ENCODE measurements at places on chromosomes 3 and 15.

DNA sequence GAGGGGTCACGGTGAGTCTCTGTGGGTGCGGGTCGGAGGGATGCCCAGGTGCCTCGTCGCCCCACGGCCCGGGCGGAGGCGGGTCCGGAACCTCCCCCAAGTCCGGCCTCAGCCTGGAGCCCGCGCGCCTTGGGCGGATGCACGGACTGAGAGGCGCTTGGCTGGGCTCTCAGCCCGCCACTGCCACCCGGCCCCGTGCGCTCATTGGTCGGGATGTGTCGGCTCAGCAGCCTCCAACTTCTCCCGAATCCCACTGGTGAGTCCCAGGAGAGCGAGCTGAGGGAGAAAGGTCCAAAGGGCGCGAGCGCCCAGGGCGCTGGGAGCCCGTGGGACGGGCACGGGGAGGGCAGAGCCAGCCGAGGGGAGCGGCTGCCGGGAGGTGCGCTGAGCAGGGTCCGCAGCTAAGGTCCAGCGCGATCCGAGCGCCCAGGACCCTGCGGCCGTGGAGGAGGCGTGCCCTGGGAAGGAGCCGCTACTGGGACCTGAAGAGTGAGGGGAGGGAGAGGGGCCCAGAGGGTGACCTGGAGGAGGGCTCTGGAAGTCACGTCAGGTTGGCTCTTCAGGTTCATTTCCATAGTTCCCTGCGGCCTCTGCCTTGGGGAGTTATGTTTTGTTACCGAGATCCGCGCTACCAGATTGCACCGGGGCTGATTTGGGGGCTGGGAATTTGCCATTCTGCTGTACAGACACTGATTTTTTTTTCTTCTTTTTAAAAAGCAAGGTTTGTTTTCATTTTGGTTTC lies at the start of gene MME:
TSS of gene MME (plus strand) at position 574 of the 742 bp plus-strand sequence. CDS start 3,849 bp downstream, outside the sequence.
- no peak for DNase-seq

- no peak for DNase-seq
These were observed 31.0 kb upstream of the THSD4 start for GRCh38 chr15:71084264-71084663.

DNA sequence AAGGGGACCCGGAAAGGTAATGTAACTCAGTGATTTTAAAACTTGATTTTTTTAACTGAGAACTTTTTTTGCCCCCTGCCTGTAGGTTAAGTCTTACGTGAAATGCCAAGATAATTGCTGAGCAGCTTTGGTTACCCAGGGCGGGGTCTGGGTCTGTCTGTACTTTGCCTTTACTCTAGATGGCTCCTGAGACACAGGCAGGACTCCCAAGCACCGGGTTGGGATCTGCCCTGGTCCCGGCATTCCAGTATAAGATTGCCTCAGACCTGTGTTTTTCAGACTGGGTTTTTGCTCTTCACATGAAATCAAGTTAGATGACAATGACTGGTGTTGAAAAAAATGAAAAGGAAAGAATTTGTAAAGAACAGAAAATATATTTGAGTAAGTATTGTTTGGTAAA lies 40.3 kb downstream of the WDR76 start:
- no peak for DNase-seq

- peak; percentile 24 for DNase-seq
These were observed 95.7 kb downstream of the CPN2 start for GRCh38 chr3:194255252-194256039.

- DNase-seq: no peak
These were observed 4.5 kb upstream of the TLNRD1 start for GRCh38 chr15:80996247-80996646.

DNA sequence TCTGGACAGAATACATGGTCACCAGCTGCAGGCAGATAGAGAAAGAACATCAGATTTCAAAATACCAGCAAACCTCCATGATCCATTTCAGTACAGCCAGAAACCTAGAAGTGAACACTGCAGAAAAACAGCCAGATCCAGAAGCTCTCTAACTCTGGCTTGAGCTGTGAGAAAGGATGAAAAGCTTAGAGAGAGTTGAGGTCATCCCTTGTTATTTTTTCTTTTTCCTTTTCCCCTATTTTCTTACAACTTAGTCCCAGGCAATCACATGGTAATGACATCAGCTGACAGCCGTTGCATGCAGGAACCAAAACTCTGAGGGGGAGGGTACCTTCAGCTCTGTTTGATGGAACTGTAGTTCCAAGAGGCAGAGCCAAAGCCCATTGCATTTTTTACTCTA lies 113.2 kb downstream of the TCF12 start:
- no peak for DNase-seq

GRCh38 chr3:116950301-116951055 lies 240.9 kb downstream of the TUSC7 start:
- DNase-seq: no peak

DNA sequence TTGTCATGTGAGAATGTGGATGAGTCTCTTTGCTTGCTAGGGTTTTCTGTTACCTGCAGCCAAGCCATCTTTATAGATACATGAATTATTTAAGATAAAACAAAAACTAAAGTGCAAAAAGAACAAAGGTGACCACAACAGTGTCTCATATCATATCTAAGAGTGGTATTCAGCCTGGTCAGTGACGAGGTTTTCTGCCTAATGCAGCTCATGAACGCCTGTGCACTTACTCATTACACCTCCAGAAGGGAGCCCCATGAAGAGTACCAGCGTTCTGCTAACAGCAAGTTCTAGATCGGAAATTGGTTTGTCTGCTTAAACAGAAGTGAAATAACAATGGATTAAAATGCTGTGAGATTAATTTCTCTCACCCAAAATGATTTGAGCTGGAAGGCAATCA lies 19.2 kb downstream of the PXYLP1 start:
- DNase-seq: no peak

DNA sequence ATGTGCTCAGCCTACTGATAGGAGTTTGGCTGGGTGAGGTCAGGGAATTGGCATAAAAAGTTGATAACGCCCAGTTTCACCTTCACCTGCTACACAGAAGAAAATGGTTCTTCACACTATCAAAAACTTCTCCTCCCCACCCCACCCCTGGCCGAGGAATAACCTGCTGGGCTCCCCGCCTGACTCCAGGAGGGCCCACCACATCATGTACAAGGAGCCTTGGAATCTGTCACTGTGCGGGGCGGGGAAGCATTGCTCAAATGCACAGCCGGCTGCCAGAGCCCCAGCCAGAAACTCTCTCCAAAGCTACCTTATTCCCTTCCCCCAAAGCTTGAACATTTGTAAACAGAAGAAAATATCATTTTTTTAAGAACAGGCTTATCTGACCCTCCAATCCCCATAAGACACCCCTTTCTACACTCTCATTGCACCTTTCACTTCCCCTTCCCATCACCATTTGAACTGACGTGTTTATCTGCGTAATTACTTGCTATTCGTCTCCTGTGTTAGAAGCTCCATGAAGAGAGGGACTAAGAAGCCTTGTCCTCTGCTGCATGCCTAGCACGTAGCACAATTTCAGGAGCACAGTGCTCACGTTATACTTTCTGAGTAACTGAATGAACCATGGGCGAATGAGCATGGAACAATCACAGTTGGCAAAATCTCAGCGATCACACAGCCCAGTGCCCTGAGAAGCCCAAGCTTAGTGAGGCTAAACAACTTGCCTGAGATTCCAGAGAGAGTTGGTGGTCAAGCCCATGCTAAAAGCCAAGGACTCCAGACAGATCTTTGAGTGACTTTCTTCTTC lies 82.9 kb downstream of the HES1 start:
- DNase-seq: no peak

- DNase-seq: no peak
These were observed 25.8 kb downstream of the SIAH2 start for GRCh38 chr3:150736903-150737832.

GRCh38 chr3:138440596-138440995 lies 6.2 kb downstream of the ESYT3 start:
- DNase-seq: no peak

DNA sequence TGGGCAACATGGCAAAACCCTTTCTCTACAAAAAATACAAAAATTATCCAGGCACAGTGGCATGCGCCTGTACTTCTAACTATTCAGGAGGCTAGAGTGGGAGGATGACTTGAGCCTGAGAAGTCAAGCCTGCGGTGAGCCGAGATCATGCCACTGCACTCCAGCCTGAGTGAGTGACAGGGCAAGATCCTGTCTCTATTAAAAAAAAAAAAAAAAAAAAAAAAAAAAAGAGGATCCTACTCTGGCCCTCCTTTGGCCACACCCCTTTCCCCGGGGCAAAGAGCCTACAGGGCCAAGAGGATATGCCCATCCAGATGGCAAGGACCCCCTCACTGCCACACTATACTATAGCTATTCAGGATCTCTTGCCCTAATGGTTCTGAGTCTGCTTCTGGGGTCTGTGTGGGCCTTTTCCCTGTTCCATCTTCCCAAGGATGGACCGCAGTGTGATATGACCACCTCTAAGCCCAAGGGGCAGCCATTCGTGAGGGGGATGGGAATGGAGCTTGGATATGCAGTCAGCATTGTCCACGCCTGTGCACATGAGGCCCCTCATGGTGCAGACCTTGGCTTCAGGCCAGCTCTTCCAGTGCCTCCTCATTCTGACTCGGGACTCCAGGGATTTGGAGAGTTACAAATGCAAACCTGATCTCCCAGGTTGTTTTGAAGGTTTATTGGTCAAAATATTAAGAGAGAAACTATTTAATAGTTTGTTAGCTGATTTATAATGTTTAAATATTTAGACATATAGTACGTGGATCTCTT lies 7.3 kb downstream of the TYRO3 start:
- DNase-seq: no peak

DNA sequence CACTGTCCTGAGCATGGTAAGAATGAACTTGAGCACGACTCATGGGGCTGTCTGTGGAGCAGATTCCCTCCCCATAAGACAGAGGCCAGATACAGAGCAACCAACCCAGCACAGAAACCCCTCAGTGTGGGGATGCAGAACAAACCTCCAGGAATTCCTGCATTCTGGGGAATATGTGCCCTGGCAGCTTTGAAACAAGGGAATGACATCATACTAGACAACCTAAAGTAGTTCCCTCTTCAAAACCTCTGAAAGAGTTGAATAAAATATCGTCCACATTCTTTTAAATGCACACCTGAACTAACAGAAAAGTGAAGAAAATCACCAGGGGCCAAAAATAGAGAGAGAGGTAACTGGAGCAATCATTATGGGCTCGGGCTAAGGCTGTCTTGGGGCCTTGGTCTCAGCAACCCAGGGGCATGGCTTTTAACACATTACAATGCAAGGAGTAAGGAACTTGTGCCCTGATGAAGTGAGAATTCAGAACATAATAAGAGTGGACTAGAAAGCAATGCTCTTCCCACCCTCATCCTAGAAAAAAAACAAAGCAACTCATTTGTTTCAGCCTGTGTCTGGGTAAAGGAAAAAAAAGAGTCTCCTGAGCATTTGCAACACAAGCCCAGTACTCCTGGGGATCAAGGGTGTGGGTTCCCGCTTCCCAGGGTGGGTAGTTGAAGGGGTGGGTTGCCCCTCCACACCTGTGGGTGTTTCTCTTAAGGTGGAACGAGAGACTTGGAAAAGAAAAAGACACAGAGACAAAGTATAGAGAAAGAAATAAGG lies 43.9 kb downstream of the ADIPOQ start:
- DNase-seq: no peak

GRCh38 chr3:183180110-183180783 lies 17.7 kb upstream of the LAMP3 start:
- DNase-seq: no peak

GRCh38 chr3:105906345-105906744 lies 37.5 kb upstream of the CBLB start:
- no peak for DNase-seq

GRCh38 chr3:110133971-110134370 lies 796.6 kb upstream of the DPPA4 start:
- no peak for DNase-seq

DNA sequence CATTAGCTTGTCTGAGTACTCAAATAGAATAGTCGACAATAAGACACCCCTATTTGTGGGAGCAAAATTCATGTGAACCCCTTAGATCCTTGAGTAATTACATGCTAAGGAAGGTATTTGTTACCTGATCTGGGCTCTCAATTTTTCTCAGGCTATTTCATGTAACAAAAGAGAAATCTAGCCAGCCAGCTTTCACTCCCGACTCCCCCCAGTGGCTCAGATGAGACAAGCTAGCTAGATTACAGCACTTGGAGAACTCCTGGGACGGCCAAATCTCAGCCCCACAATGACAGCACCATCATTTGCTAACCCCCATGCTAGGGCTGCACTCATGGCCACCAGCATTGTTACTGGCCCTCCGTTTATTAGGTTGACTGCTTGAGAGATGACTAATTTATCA lies 41.3 kb downstream of the GLDN start:
- no peak for DNase-seq

DNA sequence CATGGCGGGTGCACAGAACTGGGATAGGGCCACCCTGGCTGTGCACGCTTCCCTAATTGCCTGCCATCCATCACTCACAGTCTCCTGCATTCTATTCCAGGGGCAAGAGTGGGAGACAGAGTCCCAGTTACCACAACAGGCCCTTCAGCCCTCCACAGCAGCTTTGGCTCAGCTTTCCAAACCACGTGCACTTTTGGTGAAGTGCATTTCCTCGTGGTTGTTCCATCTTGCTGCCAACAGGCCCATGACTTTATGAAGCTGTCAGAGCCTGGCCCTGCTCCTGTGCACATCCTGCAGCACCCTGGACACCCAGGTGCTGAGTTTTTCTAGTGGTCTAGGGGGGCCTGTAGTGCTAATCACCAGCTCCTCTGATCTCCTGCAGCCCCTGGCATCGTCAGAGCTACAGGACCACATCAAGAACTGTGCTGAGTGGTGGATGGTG lies 110.2 kb downstream of the ADCY5 start:
- no peak for DNase-seq

GRCh38 chr3:135865085-135865484 lies 100.4 kb upstream of the PPP2R3A start:
- no peak for DNase-seq
